ENCODE measurements at places on chromosomes 1 and 21. TPM values are rescaled to one million over a fixed set of nuclear protein-coding genes. Genes with fewer than 3 reads are reported as not detected.

FCRL2 gene
- total RNA-seq, result 0.42 TPM

ESPN gene
- 6.2 TPM for total RNA-seq

GORAB gene
- total RNA-seq, result 18.2 TPM

DNA sequence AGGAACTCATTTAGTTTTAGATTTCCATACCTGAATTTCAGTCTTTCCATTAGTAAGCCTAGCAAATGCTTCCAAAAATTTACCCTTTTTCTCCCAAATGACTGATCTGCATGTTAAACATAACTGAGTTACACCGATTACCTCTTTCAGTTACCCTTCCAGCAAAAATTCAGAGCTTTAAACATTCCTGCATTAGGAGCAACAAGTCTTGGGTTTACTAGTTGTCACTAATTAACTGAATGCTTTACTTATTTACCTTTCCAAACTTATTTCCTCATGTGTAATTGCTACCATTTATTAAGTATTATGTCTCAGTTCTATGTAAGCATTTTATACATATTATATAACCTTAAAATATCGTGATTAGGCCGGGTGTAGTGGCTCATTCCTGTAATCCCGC lies 3.1 kb downstream of the LAMTOR5 start:
- DNase-seq, result no peak

DNA sequence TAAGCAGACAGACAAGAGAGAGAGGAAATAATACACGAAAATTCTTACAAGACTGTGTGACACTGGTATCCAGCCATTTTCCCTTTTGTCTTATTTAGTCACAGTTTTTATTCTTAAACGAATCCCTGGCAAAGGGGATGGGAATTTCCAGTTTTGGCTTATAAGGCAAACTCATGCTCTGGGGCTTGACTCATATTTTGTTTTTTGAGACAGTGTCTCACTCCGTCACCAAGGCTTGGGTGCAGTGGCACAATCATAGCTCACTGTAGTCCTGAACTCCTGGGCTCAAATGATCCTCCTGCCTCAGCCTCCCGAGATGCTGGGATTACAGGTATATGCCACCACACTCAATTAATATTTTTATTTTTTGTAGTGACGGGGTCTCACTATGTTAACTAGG lies 31.9 kb downstream of the PTGER3 start:
- DNase-seq, result no peak

- no peak for DNase-seq
Measured at GRCh38 chr1:177054542-177054941, 110.0 kb downstream of the ASTN1 start.

DNA sequence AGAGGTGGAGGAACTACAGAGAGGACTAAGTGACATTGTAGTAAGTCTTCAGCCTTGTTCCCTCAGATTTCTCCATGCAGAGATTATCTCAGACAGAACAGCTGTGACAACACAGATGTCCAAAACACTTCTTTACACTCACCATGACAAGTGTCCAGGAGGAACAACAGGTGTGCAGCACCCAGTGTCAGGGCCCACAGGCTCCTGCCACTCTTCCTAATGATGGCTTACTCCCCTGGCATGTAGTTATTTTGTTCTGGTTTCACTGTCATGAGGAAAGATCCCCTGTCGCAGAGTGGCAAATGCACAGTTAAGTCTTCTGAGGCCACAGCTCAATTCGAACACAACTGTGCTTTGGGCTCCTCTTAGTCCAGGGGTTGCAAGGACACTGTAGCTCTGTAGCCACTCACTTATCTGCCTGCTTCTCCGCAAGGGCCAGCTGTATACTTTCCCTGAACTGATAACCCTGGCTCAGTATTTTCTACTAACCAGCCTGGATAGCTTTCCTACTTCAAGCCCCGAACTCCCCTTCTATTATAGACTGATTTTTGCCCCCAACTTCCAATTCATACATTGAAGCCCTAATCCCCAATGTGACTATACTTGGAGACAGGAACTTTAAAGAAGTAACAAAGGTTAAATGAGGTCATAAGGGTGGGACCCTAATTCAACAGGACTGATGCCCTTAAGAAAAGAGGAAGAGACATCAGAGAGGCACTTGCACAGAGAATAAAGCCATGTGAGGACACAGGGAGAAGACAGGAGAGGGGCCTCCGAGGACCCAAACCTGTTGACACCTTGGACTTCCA lies 11.1 kb downstream of the PDZK1 start:
- DNase-seq, result no peak
